Activated gamma-delta T cell treated with anti-CD3 and anti-CD28 coated beads, Interleukin-2, amount 50 U/mL, for 16 hours (primary cell): ENCODE measurements at places on chromosomes 2 and 18.

- DNase-seq, result peak; percentile 24
These were observed 98.7 kb downstream of the ACVR1 start for GRCh38 chr2:157777427-157777826.

DNA sequence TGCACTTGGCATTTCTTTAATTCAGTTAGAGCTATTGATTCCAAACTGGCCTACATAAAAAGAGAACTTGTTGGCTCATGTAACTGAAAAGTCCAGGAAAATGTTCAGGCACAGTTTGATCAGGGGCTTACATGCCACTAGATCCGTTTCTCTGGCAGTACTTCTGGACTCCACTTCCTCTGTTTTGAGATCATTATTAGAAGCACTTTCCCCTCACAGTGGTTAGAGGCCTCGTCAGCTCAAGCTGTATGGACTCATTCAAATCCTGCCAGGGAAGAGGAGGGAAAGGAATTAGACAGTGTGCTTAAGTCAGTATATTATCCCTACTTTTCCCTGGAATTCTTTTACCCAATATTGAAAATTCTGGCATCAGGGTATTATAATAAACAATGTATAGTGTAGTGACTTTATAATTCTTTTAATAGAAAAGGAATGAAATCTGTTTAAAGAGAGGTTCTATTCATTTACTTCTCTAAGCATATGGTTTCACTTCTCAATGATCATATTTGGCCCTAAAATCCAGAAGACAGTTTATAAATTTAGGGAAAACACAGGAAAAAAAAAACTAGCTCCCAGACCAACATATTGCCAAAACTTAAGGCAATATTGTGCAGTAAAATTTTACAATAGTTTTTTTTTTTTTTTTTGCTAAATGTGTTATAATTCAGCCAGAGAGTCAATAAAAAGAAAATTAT lies 92.0 kb downstream of the ARMC9 start:
- DNase-seq, result no peak

GRCh38 chr2:5227062-5227699 lies 465.0 kb upstream of the SOX11 start:
- DNase-seq, result no peak

- DNase-seq, result no peak
These were observed 395.0 kb upstream of the NRP2 start for GRCh38 chr2:205287316-205287715.

- DNase-seq, result no peak
These were observed 133.7 kb downstream of the COMMD1 start for GRCh38 chr2:62038975-62039771.

DNA sequence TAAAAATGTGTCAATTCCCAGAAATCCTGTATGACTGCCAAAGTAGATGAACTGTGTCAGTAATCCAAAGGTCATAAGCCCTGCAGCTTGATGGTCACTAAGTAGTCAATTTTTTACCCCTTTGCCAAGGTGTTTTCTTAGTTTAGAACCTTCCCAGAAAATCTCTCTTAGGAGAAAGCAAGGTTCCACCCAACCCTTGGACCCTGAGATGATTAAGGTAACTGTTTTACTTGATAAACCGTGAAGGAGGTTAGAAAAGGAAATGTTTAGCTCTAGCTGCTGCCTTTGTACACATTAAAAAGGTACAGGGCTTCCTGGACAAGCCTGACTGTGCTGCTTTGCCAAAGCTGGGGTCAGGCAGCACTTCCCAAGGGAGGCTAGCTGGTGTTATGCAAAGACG lies 24.4 kb upstream of the LRP2 start:
- no peak for DNase-seq

GRCh38 chr2:233443511-233444183 lies 89.4 kb downstream of the DGKD start:
- peak; percentile 73 for DNase-seq

DNA sequence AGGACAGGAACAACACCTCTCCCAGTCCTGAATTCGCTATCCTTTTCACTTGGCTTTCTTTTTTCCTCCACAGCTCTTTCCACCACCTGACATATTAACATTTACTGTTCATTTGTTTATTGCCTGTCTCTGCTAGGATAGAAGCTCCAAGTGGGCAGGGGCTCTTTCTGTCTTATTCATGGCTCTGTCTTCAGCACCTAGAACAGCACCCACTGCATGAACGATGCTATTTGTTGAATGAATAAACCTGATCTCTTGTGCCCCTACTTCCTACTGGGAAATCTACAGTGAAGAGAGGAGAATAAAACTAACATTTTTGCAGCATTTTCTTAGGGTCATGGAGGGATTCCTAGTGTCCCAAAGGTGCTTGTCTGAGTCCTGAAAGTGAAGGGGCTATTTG lies 24.4 kb upstream of the GAREM2 start:
- no peak for DNase-seq

- no peak for DNase-seq
These were observed 2.4 kb downstream of the HNRNPLL start for GRCh38 chr2:38600242-38600891.

- peak; percentile 9 for DNase-seq
These were observed 28.8 kb upstream of the DDX18 start for GRCh38 chr2:117785740-117786139.

GRCh38 chr2:138421971-138422335 lies 79.6 kb upstream of the SPOPL start:
- DNase-seq, result no peak

- DNase-seq, result no peak
These were observed 24.4 kb upstream of the TMEM182 start for GRCh38 chr2:102737431-102737830.

DNA sequence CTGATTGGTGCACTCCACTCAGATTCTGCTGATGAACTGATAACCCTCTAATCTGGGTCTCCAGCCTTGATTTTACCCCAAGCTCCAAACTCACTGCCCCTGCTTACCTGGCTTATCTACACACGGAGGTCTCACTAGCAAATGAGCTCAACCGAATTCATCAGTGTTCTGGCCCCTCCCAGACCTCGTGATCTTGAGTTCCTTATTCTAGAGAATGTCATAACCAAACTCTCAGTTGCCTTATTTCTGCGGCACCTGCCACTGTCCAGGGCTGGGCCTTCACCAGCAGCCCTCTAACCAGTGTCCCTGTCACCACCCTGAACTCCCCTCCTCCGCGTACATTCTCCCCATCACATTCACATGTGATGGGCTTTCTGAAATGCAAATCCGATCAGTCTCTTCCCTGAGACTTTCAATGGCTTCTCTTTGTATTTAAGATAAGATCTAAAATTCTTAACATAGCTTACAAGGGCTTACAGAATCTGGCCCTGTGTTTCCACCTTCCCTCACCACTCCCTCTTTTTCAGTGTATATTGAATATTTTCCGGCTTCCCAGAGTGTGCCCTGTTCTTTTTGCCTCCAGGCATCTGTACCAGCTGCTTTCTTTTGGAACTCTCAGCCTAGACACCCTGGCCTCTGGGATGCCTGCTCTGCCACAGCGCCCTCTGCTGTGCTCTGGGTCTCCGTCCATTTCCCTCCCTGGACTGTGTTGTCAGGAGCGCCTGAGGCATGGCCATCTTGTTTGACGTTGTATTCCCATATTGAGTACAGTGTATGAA lies 31.1 kb downstream of the NAB1 start:
- DNase-seq, result peak; percentile 36

DNA sequence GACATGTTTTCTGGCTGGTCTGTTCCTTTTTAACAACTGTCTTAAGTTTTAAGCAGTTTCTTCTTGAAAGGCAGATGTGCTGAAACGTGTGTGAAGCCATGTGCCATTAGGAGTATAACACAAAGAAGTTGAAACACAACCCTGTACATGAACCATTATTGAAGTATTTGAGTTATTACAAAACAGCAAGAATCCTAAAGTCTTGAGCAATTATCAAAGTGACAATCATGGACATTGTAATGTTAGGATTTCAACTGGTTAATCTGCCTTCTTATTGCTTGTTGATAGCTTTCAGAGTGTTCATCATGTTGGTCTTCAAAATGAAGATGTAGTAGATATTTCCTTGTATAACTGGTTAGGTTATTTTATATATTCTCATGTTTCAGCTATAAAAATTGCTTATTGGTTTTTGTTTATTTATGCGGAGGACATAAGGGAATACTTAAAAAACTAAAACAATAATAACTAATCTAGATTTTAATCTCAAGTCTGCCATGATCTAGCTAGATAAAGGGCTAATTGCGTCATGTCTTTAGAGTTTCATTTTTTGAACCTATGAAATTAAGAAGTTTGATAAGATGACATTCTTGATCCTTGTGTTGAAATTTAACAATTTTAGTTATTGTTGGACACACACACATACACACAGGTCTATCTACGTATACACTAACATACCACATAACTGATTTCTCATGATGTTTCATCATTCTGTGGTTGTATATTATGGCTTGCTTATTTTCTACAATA lies 21.1 kb downstream of the PPP1R1C start:
- no peak for DNase-seq

DNA sequence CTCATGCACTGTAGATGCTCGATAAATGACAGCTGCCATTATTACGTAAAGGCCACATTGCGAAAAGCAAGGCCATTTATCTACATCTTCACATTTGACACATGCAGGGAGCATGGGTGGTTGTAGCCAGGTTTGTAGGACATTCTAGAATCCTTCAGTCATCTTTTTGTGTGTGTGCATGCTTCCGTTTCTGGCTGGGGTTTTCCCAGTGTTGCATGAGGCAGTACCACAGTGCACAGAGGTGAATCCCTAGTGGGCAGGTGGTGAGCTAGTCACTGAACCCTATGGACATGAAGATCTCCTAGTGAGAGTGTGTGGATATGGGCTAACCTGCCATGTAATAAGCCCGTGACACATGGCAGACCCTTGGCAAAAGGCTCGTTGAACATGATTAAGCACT lies 151.8 kb upstream of the SLC14A2 start:
- DNase-seq, result no peak

- DNase-seq, result no peak
These were observed 75.5 kb downstream of the SLC66A2 start for GRCh38 chr18:79875931-79876461.

GRCh38 chr18:78246050-78246449 lies 733.6 kb upstream of the SALL3 start:
- no peak for DNase-seq

DNA sequence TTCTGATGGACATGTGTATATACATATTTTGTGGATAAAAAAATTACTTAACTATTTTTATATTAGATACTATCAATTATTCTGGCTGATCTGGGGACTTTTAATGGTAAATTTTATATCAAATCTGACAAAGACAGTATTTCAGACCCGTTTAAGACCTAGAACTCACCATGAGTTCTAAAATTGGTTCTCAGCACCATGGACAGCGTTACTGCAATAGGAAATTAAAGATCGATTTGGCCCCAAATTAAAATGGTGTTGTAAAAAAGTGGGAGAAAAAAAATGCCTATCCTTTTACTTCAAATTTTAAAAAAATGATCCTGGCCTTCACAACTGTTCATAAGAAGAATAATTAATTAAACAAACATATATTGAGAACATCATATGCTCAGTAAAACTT lies 919 bp upstream of the SCN2A start:
- DNase-seq, result no peak

- no peak for DNase-seq
These were observed 30.1 kb downstream of the INO80C start for GRCh38 chr18:35467624-35468016.

GRCh38 chr2:6412533-6413091 lies 453.1 kb downstream of the CMPK2 start:
- DNase-seq, result no peak

DNA sequence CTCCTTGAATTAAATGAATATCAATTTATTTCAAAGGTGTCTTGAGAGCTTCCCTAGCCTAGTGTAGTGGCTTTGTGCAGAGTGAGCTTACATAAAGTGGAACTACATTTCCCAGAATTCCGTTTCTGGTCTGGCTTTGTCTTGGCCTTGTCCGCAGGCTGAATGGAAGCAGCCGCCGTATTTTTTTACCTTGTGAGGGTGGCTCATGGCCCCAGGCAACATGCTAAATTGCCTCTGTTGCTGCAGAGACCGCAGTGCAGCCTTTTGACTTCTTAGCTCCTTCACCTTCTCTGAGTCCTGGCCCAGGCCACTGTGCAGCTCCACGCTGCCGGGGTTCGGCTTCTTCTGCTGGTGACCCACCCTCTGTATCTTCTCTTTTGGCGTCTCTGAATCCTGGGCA lies 114.8 kb upstream of the SLC38A11 start:
- no peak for DNase-seq

DNA sequence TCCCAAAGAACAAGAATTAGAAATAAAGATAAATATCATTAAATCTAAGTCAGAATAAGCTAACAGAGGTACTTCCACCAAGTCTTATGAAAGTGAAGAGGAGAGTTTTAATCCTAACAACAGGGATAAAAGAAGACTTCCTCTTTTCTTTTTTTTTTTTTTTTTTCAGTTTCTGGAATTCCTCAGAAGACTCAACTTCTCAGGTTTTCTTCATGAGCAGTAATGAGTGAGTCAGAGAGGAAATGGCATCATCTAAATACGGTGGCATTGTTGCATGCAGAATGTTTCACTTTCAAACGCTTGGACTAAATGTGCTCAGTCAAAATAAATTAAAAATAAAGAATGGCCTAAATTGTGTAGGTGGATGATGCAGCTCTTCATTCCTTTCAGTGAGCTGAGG lies 45.6 kb upstream of the ARHGAP15 start:
- no peak for DNase-seq

DNA sequence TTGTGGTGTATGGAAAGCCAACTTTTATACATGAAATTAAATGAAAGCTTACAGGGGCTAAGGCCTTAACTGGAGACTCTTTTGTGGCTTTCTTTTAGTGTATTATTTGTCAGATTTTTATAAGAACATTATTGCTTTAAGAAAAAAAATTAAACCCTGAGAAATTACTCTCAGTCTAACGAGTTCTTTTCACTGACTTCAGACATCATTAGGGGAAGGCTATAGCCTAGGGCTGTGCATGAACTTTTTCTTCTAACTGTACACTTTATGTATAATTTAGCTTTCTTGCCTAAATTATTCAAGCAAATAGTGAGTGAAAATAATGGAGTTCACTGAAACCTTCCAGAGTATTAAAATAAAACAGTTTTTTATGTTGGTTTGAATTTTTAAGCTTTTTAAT lies 151.1 kb upstream of the MEIS1 start:
- no peak for DNase-seq

GRCh38 chr2:223998948-223999347 lies 40.1 kb downstream of the SERPINE2 start:
- DNase-seq, result no peak

- DNase-seq, result no peak
These were observed 110.4 kb downstream of the CYP26B1 start for GRCh38 chr2:72037261-72037666.
